H9 (cell line): ENCODE measurements at places on chromosomes 7 and 10. TPM values are rescaled to one million over a fixed set of nuclear protein-coding genes. Genes with fewer than 3 reads are reported as not detected.

- no peak for DNase-seq
Measured at GRCh38 chr7:77427996-77428603, 12.0 kb upstream of the GSAP start.

- DNase-seq: no peak
Measured at GRCh38 chr10:100148353-100149211, 37.2 kb downstream of the ERLIN1 start.

GRCh38 chr7:83643012-83643411 lies 5.9 kb downstream of the SEMA3E start:
- DNase-seq: no peak

DNA sequence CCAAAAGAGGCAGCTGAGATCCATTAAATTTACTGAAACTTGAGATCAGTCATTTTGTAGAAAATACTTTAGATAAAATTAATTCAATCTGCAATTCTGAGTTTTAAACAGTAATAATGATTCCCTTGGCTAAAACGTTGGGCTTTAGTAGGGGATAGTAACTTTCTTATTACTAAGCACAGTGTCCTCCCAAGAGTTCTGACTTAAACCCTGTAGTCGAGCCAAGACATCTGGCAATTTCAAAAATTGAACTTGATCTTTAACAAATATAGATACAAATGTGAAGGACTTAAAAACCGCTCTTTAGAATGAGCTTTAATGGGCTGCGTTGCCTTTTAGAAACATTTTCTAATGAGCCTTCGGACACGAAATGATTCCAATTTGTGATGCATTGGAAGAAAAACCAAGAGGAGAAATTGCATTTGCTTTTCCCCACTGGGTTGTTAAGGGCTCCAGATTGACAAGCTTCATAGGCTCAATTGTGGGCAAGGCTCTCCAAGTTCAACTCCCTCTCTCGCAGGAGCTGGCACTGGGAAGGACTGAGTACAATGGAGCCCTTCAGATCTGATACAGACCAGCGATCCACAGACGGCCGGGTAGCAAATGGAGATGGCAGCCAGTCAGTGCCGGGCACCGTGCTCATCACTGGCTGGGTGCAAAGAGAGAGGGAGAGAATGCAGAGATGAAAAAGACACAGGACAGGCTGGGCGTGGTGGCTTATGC lies 921.3 kb upstream of the AUTS2 start:
- DNase-seq: no peak

- no peak for DNase-seq
Measured at GRCh38 chr10:80504897-80505465, 32.7 kb upstream of the SH2D4B start.

- DNase-seq: no peak
Measured at GRCh38 chr10:34816085-34816496, 995 bp upstream of the PARD3 start.

The RNF32 gene
- total RNA-seq: 0.83 and 0.90 TPM in 2 replicates
